GM04504 (cell line): ENCODE measurements at places on chromosomes 3 and 15.
A peak's percentile ranks its signal among the peaks of the same experiment; 100 is the strongest.

DNA sequence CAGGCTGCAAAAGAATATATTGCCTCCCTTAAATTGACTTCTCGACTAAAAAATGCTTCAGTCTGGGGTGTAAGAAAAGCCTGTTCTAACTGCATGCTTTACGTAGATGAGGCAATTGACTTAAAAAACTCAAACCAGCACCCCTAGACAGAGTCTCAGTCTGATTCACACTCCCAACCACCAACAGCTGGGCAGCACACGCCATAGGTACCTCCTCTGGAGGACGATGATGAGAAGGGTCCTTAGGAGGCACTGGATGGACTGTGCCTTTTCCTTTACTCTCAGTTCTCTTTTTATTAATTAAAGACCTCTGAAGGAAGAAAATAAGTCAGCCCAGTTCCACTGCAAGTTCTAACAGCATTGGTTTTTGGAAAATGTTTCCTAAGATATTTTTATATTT, 175.0 kb downstream of the PDZRN3 start:
- no peak for DNase-seq

DNA sequence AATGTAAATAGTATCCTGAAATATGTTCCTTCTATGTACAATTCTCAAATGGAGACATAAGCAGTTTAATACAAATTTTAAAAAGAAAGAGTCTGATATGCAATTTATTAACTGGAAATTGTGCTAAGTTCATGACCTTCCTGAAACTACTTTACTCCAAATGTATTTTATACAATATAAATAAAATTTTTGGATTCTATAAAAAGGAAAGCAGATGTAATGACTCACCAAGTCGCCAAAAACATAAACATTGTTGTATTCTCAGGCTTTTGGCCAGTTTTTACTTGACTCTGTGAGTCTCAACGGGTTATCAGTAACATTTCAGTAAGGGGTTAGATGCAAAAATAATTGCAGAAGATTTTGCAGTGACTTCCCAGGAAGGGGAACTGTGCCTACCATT, 948.2 kb downstream of the EPHA3 start:
- DNase-seq = no peak

GRCh38 chr3:30035935-30036567, 570.4 kb upstream of the TGFBR2 start:
- DNase-seq = no peak

GRCh38 chr3:2334921-2335320, 236.3 kb downstream of the CNTN4 start:
- DNase-seq = no peak

GRCh38 chr3:170470063-170471016, 51.7 kb downstream of the CLDN11 start:
- peak; percentile 40 for DNase-seq

DNA sequence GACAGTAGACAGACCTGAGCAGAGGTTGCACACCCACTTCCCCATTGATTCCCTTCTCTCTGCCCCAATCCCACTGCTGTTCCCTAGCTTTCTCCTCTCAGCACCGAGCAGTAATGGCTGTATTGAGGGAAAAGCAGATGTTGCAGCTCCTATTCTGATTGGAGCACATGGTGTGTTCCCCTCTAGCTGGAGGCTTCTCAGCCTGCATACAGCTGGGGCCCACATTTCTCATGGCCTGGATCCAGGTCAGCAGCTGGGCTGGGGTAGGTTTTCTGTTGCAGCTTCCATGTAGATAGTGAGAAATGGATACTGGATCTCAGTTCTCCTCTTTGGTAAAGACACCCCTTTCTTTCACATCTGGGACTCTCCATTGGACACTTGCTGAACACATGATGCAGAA, 50.1 kb downstream of the RYR3 start:
- DNase-seq = no peak

DNA sequence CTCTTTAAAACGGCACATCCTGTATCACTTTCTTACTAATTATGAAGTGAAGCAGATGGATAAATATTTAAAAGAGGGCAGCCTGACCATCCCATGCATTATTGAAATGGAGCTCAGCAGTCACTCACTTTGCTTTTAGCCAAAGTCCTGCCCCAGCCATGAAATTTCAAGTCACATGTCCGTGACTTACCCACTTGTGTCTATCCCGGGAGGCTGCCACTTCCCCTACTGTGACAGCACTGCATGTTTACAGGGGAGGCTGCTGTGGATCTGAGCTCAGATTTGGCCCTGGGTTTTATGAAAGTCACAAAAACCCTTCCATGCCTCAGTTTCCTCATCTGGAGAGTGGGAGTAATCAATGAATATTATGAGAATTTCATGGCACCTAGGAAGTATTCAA, 17.9 kb upstream of the LRRK1 start:
- DNase-seq = no peak

DNA sequence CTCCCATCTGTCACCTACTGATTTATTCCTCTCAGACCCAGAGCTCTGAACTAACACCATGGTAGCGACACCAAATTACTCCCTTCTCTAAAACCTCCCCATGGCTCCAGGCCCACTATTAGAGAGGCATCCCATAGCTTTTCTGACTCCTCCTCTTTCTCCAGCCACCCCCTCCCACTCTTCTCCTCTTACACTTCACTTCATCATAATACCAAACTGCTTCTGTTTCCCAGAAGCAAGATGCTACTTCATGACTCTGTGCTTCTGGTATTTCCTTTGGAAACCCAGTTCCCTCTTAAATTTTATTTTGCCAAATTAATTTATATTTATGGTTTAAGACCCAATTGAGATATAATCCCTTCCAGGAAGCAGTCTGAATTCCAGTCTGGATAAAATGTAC, 465.1 kb upstream of the PDZRN3 start:
- DNase-seq = no peak

DNA sequence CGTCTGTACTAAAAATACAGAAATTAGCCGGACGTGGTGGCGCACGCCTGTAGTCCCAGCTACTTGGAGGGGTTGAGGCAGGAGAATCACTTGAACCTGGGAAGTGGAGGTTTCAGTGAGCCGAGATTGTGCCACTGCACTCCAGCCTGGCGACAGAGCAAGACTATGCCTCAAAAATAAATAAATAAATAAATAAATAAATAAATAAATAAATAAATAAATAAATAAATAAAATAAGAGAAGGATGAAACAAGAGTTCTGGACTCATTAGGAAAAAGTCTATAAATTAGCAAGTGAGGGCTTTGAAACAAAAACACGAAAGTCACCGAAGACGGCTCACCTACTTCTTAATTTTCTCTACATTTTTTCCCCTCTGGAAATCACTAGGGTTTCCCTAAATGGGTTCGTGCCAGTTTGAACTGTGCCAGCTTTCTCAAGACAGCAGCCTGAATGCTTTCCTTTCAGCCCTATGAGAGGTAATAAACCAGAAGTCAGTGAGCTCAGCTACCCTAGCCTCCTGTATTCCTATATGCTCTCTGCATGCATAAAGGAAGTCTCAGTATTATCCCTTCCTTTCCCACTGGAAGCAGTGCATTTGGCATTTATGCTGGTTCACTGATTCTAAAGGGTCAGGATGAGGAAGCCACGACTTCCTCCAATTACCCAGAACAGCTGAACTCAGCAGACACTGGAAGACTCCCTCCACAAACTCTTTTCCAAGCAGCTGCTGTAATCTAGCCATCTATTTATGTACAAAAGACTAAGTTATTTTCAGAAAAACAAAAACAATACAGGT, 266.9 kb downstream of the ZBBX start:
- no peak for DNase-seq

GRCh38 chr3:149199474-149199873, 22.2 kb downstream of the CP start:
- DNase-seq = no peak

DNA sequence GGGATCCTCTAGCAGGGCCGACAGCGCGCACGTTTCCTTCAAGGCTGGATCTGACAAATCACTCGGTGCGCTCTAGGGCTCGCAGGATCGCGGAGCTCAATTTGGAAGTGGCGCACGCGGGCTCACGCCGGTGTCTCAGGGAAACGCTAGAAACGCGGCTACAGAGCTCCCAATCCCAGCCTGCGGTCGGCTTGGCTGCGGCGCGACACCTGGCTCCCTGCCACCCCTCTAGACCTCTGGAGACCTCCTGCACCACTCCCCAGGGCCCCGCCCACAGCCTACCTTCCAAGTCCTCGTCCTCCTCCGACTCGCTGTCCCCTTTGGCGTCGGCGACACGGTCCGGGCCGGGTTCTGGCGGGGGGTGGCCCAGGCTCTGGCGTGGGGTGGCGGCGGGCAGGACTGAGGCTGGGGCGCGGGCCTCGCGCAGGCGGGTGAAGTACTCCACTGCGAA, 596 bp downstream of the PRKAR2A start:
- DNase-seq = peak; percentile 49

GRCh38 chr3:51275111-51275805, 109.8 kb upstream of the MANF start:
- DNase-seq = no peak

- DNase-seq = peak; percentile 51
Observed at GRCh38 chr3:16516695-16517481, 3.4 kb upstream of the RFTN1 start.

GRCh38 chr15:70493787-70494516, 269.4 kb downstream of the UACA start:
- DNase-seq = no peak

DNA sequence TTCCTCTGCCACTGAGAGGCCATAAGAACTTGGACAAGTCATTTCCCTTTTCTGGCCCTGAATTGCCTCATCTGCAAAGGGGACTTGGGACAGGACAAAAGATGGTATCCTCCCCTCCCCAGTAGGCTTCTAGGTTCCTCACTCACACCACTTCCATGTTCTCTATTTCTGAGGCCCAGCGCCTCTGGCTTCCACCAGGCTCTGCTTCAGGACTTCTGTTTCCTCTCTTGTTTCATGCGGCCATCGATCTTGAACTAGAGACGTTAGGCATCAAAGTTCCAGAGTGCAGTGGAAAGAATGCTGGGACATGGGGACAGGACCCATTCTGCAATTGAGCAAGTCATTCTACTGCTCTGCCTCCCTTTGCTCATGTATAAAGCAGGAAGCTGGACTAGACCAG, 1.7 kb downstream of the TM4SF4 start:
- no peak for DNase-seq

GRCh38 chr3:159760046-159760445, 228.6 kb upstream of the IL12A start:
- no peak for DNase-seq

DNA sequence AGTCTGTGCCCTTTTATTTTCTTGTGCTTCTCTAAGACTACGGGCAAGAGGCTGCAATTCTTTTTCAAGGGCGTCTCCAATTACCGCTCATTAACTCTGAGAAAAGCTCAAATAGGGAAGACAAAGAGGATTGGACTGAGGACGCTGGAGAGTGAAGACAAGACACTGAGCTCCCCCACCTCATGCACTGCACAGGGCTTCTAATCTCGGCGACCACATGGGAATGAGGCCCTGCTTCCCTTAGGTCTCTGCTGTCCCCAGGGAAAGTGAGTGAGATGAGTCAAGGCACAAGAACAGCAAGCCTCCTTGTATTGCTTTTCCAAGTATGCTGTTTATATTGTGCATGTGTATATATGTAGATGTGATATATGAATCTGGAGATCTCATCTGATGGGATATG, 392.2 kb upstream of the CFAP20DC start:
- no peak for DNase-seq

DNA sequence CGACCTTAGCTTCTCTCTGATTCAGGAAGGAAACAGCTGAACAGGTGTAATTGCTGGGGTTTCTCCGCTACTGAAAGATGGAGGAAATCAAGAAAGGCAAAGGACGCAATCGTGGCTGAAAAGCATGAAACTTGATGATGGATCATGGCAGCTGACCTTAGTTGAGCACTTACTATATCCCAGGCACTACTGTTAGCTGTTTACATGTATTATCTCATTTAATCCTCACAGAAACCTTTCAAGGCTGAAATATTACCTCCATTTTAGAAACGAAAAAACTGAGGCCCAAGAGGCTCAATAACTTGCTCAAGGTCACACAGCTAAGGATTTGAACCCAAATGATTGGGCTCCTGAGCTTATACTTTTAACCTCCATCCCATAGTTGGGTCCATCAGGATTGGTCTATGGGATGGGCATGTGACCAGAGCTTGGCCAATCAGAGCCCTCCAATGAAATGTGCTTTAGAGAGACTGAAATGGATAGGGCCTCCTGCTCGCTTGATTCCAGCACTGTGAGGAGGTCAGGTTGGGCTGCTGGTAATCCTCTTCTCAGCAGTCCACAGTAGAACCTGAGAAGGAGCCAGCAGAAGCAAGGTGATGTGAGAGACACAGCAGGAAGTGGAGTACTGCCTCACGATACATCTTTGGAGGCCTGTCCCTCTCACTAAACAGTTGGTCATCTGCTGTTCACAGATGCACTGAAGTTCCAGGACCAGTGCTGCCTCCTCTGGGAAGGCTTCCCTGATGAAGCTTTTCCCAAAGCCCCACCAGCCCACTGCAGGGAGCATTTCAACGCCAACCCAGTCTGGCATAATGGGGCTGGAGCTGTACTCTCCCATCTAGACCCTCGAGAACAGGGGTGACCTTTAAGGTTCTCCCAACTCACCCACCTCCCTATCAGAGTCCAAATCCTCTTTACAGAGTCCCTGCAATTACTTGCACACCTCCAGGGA, 10.4 kb downstream of the CLN6 start:
- no peak for DNase-seq

GRCh38 chr3:77052733-77053670, 13.1 kb downstream of the ROBO2 start:
- DNase-seq = no peak

GRCh38 chr15:47331829-47332393, 385.4 kb upstream of the SEMA6D start:
- DNase-seq = no peak
